ENCODE measurements at places on chromosomes 1 and 21.

DNA sequence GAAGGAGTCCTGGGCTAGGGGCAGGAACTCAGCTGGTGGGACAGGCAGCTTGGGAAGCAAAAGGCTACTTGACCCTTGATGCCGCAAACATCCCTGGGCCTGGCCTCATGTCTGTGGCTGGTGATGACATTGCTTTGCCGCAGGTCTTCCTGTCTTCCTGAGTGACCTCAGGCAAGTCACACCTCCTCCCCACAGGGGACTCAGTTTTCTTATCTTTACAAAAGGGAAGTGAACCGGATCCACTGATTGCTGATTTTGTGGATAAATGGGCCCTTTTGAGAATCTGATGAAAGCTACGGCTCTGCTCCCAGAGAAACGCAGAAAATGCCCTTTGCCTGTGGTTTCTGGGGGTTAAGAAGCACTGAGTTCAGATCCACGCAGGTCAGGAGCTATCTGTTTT, 20.7 kb downstream of the PLOD1 start:
- DNase-seq, result no peak

DNA sequence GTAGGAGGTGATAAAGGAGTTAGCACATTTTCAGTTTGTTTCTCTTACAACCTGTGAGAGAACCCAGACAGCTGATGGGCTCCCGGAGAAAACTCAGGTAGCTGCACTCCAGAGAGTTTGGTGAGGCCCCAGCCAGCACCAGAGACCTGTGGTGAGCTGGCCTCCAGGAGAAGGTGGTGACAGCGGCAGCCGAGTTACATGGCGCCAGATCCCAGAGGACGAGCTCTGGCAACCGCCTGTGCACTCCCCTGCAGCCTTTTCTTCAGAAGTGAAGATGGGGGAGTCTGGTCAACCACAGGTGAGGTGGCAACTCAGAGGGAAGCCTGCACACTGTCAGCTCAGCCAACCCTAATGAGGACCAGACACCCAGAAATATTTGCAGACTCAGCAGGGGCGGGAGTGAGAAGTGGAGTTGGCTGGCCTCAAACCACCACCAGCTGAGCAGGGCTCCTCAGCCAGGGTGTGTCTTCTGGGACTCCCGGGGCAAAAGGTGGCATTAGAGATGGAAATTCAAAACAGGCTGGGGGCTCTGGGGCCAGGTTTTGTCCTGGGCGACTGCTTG, 209.7 kb downstream of the SETD4 start:
- DNase-seq, result peak; percentile 6

GRCh38 chr1:59554011-59554663, 257.2 kb downstream of the FGGY start:
- no peak for DNase-seq

DNA sequence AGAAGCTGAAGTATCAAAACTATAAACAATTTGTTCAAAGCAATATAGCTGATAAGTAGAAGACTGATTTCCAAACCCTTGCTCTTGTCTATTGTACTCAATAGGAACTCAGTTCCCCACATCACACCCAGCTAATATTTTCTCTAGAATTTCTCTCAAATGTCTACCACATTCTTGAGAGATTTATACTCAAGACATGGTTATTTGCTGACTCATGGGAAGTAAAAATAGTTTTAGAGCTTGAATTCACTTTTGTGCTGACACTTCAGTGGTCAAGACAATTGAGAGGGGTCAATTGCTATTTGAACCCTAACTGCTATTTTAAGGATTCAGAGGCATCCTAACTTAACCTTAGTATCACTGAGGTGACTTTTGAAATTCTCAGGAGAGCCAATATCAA, 99.0 kb downstream of the TNNI3K start:
- DNase-seq, result no peak

DNA sequence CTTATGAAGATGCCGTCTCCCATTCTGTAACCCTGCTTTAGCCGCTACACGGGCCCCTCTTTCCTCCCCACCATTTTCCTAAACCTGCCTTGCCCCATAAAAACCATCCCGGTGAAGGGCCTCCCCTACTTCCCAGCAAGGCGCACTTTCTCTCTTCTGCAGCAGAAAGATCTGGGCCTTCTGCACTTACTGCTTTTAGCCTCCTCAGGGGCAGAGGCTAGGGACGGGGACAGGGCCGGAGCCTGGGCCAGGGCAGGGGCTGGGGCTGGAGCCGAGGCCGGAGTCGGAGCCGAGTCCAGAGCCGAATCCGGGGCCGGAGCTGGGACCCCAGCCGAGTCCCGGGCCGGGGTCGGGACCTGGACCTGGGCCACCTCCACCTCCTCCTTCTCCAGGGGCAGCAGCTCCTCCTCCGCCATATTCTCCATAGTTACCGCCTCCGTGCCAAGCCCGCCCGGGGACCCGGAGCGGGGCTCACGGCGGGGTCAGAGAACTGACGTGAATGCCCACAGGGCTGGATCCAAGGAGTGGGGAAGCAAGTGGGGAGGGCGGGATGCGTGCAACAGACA, 382 bp downstream of the TRMT1L start:
- DNase-seq, result no peak

DNA sequence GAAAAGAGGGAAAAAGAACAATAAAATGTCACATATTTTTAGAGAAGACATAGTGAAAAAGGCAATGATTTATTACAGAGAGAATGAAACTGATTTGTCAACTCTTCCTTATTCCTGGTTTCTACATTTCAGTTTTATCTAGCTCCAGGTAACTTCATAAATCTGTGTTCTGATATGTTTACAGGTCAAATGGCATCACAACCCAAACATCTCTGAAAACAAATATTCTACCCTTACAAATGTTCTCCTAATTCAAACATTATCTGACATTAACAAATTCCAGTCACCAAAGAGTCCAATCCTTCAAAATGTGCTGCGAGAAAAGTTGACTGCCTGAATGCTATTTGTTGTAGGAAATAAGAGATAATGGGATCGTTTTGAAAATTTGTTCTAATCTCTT, 20.2 kb downstream of the EXTL2 start:
- DNase-seq, result no peak

- DNase-seq, result no peak
Observed at GRCh38 chr1:162361349-162361748, 15.3 kb downstream of the SPATA46 start.

- no peak for DNase-seq
Observed at GRCh38 chr1:45952072-45952471, 148.7 kb downstream of the MAST2 start.

- DNase-seq, result peak; percentile 51
Observed at GRCh38 chr1:109863667-109864046, 47.0 kb upstream of the CSF1 start.

DNA sequence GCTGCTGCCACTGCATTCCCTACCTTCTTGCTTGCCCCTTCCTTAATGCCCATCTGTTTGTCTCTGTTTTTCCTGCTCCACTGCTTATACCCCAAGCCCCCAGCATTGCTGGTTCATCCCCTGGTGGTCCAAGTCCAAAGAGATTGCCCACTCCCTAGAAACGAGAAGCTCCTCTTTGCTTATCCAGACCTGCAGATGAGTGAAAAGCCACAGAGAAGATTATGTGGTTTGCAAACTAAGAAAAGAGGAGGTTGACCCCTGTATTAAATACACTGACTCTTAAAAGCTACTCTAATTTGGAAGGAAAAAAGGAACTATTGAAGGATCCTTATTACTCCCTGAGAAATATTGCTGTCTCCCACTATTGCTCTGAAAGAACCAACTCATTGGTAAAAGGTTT, 146.8 kb upstream of the RAB4A start:
- no peak for DNase-seq

- no peak for DNase-seq
Observed at GRCh38 chr1:14377386-14377785, 221.1 kb upstream of the KAZN start.

DNA sequence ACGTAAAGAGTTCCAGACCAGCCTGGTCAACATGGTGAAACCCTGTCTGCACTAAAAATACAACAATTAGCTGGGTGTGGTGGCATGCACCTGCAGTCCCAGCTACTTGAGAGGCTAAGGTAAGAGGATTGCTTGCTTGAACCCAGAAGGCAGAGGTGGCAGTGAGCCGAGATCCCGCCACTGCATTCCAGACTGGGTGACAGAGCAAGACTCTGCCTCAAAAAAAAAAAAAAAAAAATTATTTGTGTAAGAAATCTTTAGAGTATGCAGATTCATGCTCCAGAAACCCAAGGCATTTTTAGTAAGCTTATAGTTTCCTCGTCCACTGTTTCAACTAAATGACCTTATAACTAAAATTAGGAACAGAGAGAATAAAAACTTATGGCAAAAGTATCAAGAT, 51.3 kb downstream of the ABL2 start:
- no peak for DNase-seq

DNA sequence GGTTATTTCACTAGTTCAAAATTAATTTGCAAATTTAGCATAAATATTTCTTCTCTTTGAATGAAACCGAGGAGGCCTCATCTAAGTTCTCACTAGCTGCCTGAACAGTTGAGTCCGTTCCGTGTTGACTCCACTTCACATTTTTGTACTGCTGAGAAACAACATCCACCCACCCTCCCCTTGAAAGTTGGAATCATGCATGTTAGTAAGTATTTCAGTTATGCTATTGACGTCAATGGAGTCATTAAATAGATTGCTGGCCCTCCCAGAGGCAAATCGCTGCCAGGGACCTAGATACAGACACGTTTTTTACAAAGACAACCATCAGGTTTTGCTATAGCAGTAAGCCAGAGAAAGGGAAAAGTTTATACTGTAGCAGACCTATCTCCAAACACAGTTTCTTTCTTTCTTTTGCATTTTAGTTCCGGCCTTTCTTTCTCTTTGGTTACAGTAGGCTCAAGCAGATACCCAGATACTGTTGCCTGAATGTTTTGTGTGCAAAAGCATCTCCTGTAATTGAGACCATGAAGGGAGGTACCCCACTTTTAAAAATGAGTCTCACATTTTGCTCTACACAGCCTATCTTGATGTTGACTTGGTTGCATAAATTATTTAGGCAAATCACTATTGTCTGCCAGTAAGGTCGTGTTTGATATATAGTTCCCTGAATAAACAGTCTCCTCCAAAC, 262.6 kb upstream of the SGIP1 start:
- peak; percentile 64 for DNase-seq

DNA sequence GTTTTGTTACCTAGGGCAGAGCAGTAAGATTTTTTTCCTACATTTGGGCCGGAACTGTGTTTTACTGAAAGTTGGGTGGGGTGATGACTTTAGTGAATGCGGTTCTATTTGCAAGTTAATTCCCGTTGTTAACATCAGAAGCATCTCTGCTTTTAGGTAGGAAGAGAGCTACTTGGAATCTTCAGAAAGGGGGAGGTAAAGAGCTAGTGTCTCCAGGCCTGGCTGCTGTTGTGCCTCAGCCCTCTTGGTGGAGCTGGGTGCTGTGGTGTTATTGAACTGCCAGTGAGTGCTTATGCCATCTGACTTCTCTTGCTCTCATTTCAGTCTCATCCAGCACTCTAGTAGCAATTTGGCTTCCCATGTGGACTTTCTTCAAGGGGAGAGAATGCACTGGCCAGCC, 3.4 kb downstream of the KDM4A start:
- no peak for DNase-seq

DNA sequence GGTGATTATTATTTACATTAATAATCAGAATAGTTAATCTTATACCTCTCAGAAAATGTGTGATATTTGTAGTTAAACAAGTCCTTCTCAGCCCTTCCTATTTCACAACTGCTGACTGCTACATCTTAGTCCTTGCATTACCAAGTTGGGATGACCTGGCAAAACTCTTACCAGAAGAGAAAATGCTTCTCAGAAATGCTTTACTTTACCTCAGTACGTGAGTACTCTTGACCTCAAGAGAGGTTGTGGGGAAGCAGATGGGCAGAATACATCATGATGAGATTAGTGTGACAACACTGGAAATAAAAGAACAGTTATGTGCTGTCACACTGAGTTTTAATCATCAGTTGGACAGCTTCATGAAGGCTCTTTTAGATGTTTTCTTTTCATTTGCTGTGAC, 16.2 kb downstream of the CFAP126 start:
- peak; percentile 52 for DNase-seq

- no peak for DNase-seq
Observed at GRCh38 chr1:236161230-236161629, 18.9 kb downstream of the GPR137B start.

DNA sequence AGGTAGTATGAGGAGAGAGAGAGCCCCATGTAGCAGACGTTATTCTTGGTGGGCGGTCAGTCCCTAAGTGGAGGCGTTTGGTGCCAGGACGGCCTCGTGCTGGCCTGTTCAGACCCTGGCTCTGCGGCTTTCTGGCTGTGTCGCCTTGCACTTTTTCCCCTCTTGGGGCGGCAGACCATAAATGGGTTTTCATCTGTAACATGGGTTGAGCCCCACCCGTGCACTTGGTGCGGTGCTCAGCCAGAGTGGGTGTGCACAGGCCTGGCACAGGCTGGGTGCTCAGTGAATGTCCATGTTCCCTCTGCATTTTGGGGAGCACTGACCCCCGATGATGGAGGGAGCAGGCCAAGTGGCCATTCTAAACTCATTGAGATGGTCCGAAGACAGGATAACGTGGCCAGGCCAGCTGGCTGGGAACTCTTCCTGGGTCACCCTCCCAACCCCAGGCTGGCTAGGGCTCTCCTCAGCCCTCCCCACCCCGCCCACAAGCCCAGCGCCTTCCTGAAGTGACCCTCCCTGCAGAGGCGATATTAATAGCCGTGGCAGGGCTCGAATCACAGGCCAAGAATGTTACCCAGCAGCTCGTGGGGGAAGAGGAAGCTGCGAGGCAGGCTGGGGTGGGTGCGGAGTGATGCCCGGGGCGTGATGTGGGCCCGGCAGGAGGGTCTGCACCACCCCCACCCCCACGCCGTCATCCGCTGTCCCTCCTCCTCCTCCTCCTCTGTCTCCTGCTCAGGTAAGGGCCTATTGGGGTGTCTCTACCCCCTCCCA, 78.5 kb downstream of the ARHGEF10L start:
- DNase-seq, result peak; percentile 88

- no peak for DNase-seq
Observed at GRCh38 chr1:36182734-36183133, 26.8 kb downstream of the MAP7D1 start.

DNA sequence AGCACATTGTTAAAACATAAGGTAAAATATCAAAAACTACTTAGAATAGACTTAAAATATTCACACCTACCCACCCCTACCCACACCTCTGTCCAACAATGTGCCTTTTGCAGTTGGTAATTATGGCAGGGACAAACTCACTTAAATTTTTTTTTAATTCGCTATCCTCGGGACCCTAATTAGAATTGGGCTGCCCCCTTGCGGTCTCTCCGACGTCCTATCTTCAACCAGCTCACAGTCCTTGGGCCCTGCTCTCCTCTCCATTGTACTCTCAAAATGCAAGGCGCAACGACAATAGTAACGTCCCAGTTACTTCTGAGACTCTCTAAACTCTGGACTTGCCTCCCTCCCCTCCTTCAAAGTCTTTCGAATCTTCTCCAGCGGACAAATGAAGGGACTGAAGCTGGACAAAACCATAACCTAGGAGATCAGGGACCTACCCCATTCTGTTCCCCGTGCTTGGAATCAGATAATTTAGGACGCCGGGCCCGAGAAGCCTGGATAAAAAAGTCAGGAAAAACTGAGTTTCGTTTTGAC, 1.1 kb upstream of the CIART start:
- DNase-seq, result peak; percentile 84

GRCh38 chr1:24878775-24879742, 51.0 kb downstream of the RUNX3 start:
- no peak for DNase-seq

All from suppressor macrophage (primary cell).